ENCODE measurements at places on chromosomes 1 and 21.

DNA sequence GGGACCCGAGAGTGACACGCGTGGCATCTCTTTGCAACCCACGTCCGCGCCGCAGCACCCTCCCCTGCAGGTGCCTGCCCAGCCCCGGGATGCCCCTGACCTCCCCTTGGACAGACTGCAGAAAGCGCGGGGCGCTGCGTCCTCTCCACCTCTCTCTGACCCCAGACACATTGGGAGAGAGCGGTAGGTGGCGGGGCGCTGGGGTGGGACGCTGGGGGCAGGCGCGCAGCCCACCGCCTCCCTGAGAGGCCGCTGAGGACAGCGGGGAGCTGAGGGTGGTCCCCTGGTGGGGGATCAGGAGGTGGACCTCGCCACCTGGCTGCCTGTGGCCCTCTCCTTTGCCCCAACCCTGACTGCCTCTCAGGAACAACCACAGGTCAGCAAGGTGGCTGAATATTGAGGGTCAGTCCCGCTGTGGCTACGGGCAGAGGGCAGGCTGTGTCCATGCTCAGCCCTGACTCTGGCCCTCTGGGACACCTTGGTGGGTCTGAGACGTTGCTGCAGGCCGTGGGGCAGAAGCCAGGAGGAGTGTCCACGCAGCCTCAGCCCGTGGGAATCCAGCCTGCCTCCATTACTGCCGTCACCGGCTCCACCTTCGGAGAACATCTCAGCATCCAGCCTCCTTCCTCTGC is 761 bp upstream of the UBE2J2 start:
- H3K4me3 ChIP-seq, result peak overlapping the region; percentile 96
- H3K4me1 ChIP-seq, result peaks cover 26% of the 10 kb centered on the region
- no peaks in the 10 kb centered on the region for H3K36me3 ChIP-seq
- DNase-seq, result no peak
- H3K27me3 ChIP-seq, result no peaks in the 10 kb centered on the region

DNA sequence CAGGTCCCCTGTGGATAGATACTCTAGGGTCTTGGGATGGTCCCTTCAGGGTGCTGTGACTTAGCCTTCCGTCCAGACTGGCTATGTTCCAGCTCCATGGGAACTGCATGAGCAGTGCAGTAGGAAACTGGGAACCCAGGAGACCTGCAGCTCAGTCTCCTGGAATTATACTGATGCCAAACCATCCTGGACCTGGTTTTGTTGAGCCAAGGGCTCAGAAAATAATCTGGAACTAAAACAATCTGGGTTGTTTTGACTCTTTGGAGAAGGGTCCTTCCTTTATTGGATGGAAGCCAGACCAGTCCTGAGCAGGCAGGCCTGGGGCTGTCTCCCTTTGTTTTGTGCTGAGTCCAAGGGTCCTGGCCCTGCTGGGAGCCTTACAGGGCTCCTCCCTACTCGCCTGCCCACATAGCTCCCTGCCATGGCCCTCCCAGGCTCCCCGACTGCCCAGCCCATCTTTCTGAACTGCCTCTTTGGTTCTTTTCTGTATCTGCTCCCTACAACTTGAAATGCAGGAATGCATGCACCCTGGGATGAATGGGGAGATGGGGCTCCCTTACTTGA is 1.2 kb downstream of the IPO13 start:
- peaks cover 15% of the 10 kb centered on the region for H3K4me1 ChIP-seq
- H3K27me3 ChIP-seq, result no peaks in the 10 kb centered on the region
- peak overlapping the region; percentile 92 for H3K4me3 ChIP-seq
- no peak overlapping the region for H3K27ac ChIP-seq

- no peak within 1 kb of the TSS for H3K4me3 ChIP-seq
- peaks cover 13% of the 10 kb centered on the region for H3K4me1 ChIP-seq
- no peak for DNase-seq
- H3K27me3 ChIP-seq, result no peaks in the 10 kb centered on the region
- H3K27ac ChIP-seq, result no peak within 1 kb of the TSS
- H3K36me3 ChIP-seq, result no peaks in the 10 kb centered on the region
These were observed at the start of gene F13B for GRCh38 chr1:197066719-197067456. Gene F13B, minus strand, starts transcription at chr1:197067260. Its CDS starts 37 bp downstream, at chr1:197067223.

- H3K27ac ChIP-seq, result no peak overlapping the region
- peaks cover 9% of the 10 kb centered on the region for H3K27me3 ChIP-seq
- H3K36me3 ChIP-seq, result no peaks in the 10 kb centered on the region
- H3K4me3 ChIP-seq, result no peak overlapping the region
These were observed 72.7 kb downstream of the TRABD2B start for GRCh38 chr1:47924270-47925048.

- H3K4me1 ChIP-seq, result no peaks in the 10 kb centered on the region
- H3K4me3 ChIP-seq, result no peak overlapping the region
- H3K27me3 ChIP-seq, result no peaks in the 10 kb centered on the region
- no peaks in the 10 kb centered on the region for H3K36me3 ChIP-seq
- no peak for DNase-seq
These were observed 1.3 kb upstream of the C1orf226 start for GRCh38 chr1:162380061-162380846.

DNA sequence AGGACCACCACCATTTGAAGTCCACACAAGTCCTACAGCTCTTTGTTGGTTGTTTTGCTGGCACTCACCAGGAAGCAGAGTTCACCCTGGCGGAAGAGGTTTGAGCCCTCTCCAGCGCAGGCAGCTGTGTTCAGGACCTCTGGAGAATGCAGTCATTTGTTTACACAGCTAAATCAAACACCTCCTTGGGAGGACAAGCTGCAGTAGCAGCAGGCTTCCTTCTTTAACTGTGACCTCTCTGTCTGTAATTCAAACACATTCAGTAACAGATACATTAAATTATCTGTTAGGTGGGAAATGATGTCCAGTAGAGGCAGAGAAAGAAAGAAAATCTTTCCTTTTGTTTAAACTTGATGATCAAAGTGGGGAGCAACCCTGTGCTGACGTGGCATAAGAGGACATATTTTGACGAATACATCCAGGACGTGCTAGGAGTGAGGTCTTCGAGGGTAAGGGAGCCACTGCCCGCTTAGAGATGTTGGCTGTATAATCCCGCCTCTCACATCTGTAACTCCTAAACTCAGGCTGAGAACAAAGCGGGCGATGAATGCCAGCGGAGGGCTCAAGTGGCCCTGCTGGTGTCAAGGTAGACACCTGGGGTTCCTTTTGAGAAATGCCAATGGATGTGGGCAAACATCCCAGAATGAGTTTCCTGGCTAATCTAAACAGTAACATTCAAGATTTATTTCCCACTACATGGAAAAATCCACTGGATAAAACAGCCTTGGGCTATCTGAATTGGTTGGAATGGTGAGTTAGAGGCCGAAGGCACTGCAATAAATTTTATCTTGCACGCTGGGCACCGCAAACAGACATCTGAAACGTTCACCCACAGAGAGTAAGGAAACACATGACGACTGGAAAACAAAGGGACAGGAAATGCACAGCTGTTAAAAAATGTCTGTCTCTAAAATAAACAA is 51.7 kb downstream of the ABCA4 start:
- H3K4me3 ChIP-seq, result no peak overlapping the region
- no peaks in the 10 kb centered on the region for H3K27me3 ChIP-seq
- H3K4me1 ChIP-seq, result no peaks in the 10 kb centered on the region
- no peaks in the 10 kb centered on the region for H3K36me3 ChIP-seq
- DNase-seq, result no peak

DNA sequence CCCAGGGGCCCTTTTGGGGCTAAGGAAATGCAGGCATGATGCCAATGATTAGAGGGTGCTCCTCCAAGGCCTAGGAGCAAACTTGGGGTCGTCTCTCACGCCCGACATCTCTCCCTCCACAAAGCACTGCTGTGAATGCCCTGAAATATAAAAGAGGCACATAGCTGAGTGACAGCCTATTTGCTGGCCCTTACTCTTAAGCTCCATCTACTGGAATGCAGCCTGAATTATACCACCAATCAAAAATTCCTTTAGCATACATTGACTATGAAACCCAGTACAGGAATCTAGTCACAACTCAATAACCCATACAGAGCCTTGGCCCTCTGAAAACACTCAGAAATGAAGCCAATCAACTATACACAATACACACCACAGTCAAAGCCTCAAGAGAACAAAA is 105.5 kb downstream of the LRIG2 start:
- H3K4me3 ChIP-seq, result no peak overlapping the region
- peaks cover 23% of the 10 kb centered on the region for H3K27me3 ChIP-seq
- H3K27ac ChIP-seq, result no peak overlapping the region
- no peak for DNase-seq

GRCh38 chr1:225990705-225991464 is 8.3 kb downstream of the SDE2 start:
- H3K27ac ChIP-seq, result no peak overlapping the region
- 0 out of 2 replicates have a peak, but pooled peaks cover under 1% of the 10 kb centered on the region for H3K4me1 ChIP-seq
- H3K36me3 ChIP-seq, result peaks cover 65% of the 10 kb centered on the region
- no peak for DNase-seq
- no peaks in the 10 kb centered on the region for H3K27me3 ChIP-seq

GRCh38 chr1:236051242-236051791 is 13.6 kb downstream of the NID1 start:
- H3K27ac ChIP-seq, result no peak overlapping the region
- no peaks in the 10 kb centered on the region for H3K27me3 ChIP-seq
- no peaks in the 10 kb centered on the region for H3K4me1 ChIP-seq
- DNase-seq, result peak; percentile 50

DNA sequence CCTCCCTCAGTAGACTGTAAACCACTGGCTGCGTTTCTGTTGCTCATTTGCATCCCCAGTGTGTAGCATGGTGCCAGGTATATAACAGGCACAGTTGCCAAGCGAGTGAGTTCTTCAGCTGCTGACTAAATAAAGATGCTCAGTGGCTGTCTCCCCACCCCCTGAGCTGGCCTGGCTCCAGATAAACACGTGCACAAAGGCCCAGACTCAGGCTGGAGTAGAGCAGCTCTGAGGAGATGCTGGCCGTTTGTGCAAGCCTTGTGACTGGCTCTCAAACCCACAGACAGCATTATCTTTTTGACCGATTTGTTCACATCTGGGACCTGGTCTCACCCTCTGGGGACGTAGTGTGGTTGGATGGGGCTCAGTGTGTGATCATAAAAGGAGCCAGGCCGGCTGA is 7.1 kb downstream of the CHRNB2 start:
- no peaks in the 10 kb centered on the region for H3K27me3 ChIP-seq
- H3K4me3 ChIP-seq, result no peak overlapping the region
- no peaks in the 10 kb centered on the region for H3K4me1 ChIP-seq
- no peak overlapping the region for H3K27ac ChIP-seq

- H3K27ac ChIP-seq, result peak overlapping the region; percentile 26
- H3K4me3 ChIP-seq, result 0 out of 2 replicates have a peak overlapping the region, but pooled peaks have one; percentile 18
- H3K36me3 ChIP-seq, result peaks cover 50% of the 10 kb centered on the region
- DNase-seq, result no peak
These were observed 96.5 kb downstream of the NEK7 start for GRCh38 chr1:198253259-198253658.

- H3K27ac ChIP-seq, result peak overlapping the region; percentile 88
- no peaks in the 10 kb centered on the region for H3K27me3 ChIP-seq
- peak; percentile 96 for DNase-seq
- peaks cover 21% of the 10 kb centered on the region for H3K4me1 ChIP-seq
- peak overlapping the region; percentile 56 for H3K4me3 ChIP-seq
These were observed 193.5 kb downstream of the PAPPA2 start for GRCh38 chr1:176656257-176656995.

GRCh38 chr1:65691972-65692371 is 100.7 kb upstream of the PDE4B start:
- no peak overlapping the region for H3K4me3 ChIP-seq
- no peaks in the 10 kb centered on the region for H3K36me3 ChIP-seq
- H3K4me1 ChIP-seq, result peaks cover 8% of the 10 kb centered on the region
- H3K27ac ChIP-seq, result no peak overlapping the region
- no peaks in the 10 kb centered on the region for H3K27me3 ChIP-seq

GRCh38 chr1:31571340-31572295 is 4.7 kb upstream of the TINAGL1 start:
- H3K27ac ChIP-seq, result no peak overlapping the region
- no peaks in the 10 kb centered on the region for H3K27me3 ChIP-seq
- H3K4me3 ChIP-seq, result no peak overlapping the region
- H3K36me3 ChIP-seq, result no peaks in the 10 kb centered on the region
- peaks cover 67% of the 10 kb centered on the region for H3K4me1 ChIP-seq
- no peak for DNase-seq

DNA sequence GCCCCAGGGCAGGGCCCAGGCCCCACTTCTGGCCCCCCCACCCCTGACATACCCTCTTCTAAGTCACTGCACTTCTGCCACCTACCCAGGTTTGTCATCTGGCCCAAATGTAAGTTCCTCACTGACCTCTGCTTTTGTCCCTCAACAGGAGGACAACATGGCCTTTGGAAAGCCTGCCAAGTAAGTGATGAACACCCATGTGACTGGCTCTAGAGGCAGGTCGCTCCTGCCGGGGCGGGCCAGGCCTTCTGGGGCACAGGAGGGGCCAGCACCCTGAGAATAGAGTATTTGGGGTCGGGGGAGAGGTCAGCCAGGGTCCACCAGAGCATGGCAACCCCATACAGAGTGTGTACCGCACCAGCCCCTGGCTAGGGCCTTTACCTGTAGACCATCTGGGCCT is 9.9 kb upstream of the SYTL1 start:
- no peaks in the 10 kb centered on the region for H3K27me3 ChIP-seq
- 0 out of 2 replicates have a peak, but pooled peaks cover 5% of the 10 kb centered on the region for H3K4me1 ChIP-seq
- DNase-seq, result no peak
- no peak overlapping the region for H3K27ac ChIP-seq

- H3K4me3 ChIP-seq, result peak overlapping the region; percentile 54
- no peak for DNase-seq
- peaks cover 29% of the 10 kb centered on the region for H3K4me1 ChIP-seq
- H3K27me3 ChIP-seq, result no peaks in the 10 kb centered on the region
These were observed 6.6 kb downstream of the GLIS1 start for GRCh38 chr1:53732409-53732808.

DNA sequence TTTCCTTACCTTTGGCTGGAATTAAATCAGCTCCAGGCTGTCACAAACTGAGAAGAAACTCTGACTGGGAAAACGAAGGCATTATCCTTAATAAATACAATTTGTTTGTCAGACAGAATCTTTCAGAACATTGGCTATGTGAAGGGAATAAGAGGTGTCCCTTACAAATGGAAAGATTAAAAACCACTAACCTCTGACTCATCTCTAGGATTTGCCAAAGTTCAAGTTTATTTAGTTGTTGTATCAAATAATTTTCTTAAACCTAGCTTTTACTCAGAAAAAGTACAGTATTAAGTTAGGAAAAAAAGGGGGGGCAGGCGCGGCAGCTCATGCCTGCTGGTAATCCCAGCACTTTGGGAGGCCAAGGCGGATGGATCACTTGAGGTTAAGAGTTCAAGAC is 15.7 kb downstream of the SERTAD4 start:
- no peak for DNase-seq
- no peak overlapping the region for H3K4me3 ChIP-seq
- no peaks in the 10 kb centered on the region for H3K36me3 ChIP-seq
- peaks cover 16% of the 10 kb centered on the region for H3K4me1 ChIP-seq
- H3K27ac ChIP-seq, result no peak overlapping the region

DNA sequence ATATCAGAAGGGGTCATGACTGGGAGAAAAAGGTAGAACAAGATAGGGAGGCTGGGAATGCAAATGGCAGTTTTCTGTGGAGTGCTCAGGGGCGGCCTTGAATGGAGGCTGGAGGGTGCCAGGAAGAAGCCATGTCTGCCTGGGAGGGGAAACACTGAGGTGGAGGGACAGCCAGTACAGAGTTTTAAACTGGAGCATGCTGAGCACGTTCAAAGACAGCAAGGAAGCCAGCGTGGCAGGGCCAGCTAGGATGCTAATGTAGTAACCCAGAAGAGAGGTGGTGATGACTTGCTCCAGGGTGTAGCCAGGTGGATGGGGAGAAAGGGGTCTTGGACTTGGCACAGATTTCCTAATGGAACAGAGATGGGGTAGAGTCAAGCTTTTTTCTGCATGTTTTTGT is 445.8 kb upstream of the VAMP3 start:
- no peaks in the 10 kb centered on the region for H3K36me3 ChIP-seq
- no peak overlapping the region for H3K27ac ChIP-seq
- no peaks in the 10 kb centered on the region for H3K4me1 ChIP-seq

GRCh38 chr1:66316464-66317247 is 217.3 kb upstream of the SGIP1 start:
- peak overlapping the region; percentile 68 for H3K27ac ChIP-seq
- DNase-seq, result peak; percentile 68
- no peaks in the 10 kb centered on the region for H3K27me3 ChIP-seq
- H3K36me3 ChIP-seq, result no peaks in the 10 kb centered on the region
